ENCODE measurements at places on chromosomes 13 and 19.

DNA sequence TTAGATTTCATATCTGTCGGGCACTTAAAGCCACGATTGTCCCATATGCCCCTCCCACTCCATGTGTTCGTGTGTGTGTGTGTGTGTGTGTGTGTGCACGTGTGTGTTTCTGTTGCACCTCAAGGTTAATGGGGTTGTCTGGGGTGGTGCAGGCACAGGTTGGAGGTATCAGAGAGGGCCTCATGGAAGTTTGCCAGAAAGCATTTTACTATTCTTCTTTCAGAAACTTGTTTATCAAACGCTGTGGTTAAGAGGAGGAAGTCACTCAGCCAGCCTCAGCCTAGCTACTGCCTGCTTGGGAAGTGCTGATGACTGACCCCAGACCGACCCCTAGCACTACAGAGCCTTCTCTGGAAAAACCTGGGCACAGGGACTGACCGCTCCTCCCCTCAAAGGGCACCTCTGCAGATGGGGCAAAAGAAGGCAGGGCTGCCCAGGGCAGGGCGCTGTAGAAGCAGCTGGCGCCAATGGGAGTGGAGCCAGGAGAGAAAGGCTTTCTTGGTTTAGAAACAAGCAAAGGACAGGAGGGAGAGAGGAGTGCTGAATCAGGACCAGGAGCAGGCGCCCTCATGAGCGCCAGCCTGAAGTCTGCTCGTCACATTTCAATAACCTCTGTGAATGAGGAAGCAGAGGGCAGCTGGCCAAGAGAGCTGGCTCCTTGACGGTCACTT lies 3.9 kb downstream of the SIAH3 start:
- DNase-seq = no peak

- DNase-seq = no peak
These were observed 7.4 kb upstream of the RXFP2 start for GRCh38 chr13:31731921-31732320.

DNA sequence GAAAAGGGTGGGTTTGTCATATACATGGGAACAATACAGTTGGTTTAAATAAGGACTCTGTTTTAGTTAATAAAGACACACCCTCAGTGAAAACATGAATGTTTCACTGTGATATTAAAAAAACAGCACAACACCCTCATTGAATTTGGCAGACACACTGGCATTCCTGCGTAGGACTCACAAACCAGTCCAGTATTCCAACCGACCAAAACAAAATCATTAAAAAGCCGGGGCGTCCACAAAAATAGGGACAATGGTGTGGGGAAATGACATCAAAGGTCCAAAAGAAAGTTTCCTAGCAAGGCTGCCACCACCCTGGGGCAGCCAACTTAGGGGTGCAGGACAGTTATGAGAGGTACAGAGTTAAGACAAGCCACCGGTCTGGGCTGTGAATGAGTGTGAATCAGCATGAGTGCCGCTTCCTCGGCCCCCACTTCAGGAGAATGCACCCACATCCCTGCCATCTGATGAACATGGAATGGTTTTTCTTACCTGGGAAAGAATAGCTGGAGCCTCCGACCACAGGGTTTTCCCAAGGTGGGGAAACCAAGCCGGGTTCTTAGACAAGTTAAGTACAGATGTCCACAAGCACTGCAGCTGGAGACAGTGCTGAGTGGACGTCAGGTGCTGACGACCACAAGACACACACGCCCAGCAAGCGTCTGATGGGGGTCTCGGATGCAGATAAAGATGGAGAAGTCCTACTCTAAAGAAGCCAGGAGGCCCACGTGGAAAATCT lies 73.3 kb downstream of the KLF2 start:
- DNase-seq = no peak

DNA sequence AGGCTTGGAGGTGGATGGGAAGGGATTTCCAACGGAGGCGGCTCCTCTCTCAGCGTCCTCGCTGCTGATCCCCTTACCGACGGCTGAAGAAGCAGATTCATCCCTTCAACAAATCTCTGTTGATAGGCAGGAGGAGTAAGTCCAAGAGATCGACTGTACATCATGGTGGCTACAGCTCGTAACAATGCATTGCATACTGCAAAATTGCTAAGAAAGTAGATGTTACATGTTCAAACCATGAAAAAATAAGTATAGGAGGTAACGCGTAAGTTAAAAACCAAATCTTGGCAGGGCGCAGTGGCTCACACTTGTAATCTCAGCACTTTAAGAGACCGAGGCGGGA lies 468 bp upstream of the SLC39A3 start:
- no peak for DNase-seq

DNA sequence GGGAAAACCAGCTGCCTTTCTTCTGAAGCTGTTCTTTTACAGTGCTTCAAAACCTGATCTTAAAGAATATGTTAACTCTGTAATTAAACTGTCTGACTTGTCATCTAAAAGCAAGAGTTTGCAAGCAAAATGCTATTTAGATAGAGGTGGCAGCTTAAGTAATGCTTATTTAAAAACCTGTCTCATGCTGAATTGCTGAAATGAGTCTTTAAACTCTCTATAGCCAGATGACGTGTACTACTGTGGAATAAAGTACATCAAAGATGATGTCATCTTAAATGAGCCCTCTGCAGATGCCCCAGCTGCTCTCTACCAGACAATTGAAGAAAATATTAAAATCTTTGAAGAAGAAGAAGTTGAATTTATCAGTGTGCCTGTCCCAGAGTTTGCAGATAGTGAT lies 22.9 kb downstream of the ITM2B start:
- no peak for DNase-seq

GRCh38 chr13:44281252-44282000 lies 92.2 kb upstream of the SERP2 start:
- DNase-seq = no peak

GRCh38 chr19:18306888-18307260 lies 16.0 kb downstream of the LSM4 start:
- no peak for DNase-seq

DNA sequence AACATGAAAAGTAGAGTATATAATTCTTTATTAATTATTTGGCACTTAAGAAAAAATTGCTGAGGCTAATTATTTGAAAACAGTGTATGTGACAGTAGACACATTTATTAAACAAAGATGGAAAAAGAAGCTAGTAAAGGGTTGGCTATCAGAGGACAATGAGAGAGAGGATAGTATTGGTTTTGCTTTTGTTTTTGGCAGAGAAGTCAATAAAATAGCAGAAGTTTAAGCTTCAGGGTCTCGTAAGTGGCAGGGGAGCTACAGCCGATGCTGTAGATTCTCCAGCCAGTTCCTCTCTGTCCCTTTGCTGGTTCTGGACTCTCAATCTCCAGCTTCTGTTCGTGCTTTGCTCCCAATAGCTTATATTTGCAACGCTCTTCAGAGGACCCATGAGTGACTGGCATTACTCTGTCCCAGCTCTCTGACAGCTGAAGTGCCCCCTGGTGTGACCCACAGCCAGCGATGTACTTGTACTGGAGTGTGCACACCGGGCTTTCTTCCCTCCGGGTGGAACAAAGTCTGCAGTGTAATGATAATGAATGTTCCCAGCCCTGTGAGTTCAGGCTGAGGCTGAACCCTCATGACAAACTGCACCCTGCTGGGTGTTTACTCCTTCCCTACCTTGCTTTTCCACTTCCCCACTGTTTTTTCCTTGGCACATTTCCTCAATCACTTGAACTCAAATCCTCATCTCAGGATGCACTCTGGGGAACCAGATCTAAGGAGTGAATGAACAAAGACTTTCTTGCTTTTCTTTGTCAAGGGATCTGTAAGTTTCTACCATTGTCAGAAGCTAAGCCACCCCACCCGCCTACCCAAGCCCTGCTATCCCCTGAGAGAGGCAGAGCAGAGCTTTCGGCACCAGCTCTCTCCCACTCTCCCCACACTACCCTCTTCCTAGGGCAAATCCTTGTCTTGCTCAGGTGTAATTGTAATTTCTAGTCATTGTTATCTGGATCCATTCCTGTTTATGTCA lies 254.8 kb downstream of the LHFPL6 start:
- no peak for DNase-seq

DNA sequence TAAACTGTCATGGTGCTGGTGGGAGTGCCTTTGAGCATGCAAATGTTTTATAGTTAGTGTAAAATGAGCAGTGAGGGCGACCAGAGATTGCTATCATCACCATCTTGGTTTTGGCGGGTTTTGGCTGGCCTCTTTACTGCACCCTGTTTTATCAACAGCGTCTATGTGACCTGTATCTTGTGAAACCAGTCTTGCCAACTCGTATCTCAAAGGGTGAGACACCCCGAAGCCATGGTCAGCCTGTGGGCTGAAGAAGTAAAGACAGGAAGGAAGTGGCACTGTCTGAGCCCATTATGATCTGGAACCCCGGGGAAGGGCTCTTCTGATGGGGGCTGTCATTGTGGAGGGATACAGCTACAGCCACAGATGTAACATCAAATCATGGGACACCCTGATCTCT lies 81.5 kb upstream of the FAM216B start:
- DNase-seq = no peak

DNA sequence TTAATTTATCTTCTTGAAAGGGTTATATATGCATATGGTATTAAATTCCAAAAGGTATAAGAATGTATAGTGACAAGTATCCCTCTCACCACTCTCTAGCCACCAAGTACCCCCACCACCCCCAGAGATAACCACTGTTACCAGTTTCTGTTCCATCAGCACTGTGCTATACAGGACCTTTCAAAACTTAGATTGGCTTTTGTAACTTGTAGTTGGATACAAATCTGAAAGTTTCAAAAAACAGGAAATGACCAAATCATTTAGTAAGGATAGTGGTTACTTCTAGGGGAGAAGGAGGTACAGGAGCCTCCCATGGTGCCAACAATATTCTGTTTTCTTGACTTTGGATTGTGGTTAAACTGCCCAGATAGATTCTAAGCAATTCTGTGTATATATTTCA lies 56.7 kb downstream of the AKAP11 start:
- DNase-seq = no peak

DNA sequence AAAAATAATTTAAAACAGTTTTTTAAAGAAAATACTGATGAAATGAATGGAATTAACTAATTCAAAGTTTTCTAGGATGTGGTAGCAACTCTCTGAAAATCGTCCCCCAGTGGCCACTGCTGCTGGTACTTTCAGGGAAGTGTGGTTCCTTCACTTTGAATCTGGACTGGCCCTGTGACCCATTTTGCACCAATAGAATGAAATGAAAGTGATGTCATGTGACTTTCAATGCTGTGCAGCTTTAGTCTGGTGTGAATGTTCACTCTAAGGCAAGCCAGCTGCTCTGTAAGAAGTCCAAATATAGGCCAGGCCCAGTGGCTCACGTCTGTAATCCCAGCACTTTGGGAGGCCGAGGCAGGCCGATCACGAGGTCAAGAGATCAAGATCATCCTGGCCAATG lies 26.4 kb upstream of the HNRNPA1L2 start:
- DNase-seq = no peak
